ENCODE measurements at places on chromosomes 3 and 15. TPM values are rescaled to one million over a fixed set of nuclear protein-coding genes. Genes with fewer than 3 reads are reported as not detected.

DNA sequence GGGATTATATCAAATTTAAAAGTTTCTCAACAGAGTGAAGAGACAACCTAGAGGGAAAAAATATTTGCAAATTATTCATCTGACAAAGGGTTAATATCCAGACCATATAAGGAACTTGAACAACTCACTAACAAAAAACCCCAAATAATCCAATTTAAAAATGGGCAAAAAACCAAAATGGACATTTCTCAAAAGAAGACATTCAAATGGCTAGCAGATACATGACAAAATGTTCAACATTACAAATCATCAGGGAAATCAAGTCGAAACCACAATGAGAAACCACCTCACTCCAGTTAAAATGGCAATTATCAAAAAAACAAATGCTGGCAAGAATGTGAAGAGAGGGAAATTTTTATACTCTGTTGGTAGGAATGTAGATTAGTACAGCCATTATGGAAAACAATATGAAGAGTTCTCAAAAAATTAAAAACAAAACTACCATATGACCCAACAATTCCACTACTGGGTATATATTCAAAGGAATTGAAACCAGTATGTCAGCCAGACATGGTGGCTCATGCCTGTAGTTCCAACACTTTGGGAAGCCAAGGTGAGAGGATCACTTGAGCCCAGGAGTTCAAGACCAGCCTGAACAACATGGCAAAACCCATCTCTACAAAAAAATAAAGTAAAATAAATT, 88.5 kb downstream of the CSNK1G1 start:
- DNase-seq = no peak

GRCh38 chr3:138625707-138626365, 17.3 kb downstream of the FAIM start:
- DNase-seq = no peak

DNA sequence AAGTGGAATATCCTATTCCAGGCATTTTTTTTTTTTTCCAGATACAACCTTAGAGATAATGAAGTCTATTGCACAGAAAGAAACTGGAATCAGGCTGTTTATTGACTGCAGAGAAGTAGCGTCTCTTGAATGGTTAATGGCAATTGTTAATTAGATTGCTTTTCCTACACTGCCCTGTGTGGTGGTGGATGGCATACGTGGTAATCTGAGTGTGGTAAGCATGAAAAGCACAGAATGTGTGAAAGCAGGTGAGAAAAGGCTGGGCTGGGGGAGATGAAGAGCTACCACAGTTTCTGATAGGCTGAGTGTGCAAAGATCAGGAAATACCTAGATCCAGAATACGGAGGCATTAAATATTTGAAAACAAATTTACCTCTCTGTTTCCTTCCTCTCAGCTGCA, 486.3 kb upstream of the TBL1XR1 start:
- no peak for DNase-seq

DNA sequence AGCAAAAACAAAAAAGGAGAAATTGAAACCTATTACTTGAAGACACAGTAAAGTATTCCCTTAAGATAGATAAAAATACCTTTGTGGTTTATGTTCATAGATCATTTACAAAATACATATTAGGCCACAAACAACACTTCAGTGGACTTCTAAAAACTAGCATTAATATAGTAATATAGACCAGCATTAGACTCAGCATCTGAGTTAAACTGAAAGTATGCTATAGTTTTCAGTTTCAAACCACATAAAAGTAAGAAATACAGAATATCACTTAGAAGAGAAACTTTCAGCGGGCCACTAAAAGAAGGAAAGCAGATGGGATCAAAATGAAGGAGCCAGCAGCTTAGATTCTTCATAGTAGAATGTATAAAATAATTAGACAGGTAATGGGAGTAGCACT, 86.6 kb downstream of the MSL2 start:
- DNase-seq = no peak

DNA sequence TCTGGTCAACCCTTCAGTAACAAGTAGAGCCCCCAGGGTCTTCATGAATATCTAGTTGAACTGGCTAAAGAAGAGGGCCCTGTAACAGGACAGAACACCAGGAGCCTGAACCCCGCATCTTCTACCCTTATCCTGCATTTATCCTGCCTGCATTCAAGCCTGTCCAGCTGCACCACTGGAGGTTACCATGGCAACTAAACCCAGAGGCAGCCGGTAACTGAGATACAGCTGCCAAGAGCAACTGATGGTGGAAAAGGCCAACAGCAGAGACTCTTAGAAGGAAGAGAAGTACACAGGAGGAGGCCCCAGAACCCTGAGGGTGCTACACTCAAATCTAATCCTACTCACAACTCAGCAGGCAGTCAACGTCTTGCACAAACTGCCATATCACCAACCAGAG, 3.7 kb upstream of the PRKAR2A start:
- peak; percentile 68 for DNase-seq

DNA sequence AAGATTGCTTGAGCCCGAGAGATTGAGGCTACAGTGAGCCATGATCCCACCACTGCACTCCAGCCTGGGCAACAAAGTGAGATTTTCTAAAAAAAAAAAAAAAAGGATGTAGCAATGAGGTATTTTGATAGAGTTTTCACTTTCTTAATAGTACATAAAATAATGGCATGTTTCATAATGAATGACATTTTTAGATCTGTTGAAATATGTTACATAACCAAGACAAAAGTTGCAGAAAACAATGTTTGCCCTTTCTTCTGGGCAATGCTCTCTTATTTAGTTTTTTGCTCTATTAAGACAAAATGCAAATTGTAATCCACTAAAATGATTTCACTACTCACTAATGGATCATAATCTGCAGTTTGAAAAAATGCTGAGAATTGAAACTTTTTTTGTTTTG, 4.4 kb upstream of the MAPK6 start:
- no peak for DNase-seq

DNA sequence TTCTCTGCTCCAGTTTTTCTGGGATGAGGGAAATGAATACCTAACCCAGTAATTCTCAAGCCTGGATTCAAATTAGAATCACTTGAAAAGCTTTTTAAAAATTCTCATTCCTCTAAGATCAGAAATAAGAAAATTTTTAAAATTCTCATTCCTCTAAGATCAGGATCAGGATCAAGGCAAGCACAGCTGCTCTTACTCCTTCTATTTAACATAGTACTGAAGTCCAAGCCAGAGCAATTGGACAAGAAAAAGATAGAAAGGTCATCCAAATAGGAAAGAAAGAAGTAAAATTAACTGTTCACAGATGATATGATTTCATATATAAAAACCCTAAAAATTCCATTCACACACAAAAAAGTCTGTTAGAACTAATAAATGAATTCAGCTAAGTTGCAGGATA, 24.2 kb upstream of the CLRN1 start:
- DNase-seq = no peak

Gene HDC
- total RNA-seq = 12.9 TPM

Gene C3orf22
- total RNA-seq = not detected

Gene CDHR4
- 0.54 TPM for total RNA-seq
